K562 (cell line): ENCODE measurements at places on chromosomes 5 and 9.

DNA sequence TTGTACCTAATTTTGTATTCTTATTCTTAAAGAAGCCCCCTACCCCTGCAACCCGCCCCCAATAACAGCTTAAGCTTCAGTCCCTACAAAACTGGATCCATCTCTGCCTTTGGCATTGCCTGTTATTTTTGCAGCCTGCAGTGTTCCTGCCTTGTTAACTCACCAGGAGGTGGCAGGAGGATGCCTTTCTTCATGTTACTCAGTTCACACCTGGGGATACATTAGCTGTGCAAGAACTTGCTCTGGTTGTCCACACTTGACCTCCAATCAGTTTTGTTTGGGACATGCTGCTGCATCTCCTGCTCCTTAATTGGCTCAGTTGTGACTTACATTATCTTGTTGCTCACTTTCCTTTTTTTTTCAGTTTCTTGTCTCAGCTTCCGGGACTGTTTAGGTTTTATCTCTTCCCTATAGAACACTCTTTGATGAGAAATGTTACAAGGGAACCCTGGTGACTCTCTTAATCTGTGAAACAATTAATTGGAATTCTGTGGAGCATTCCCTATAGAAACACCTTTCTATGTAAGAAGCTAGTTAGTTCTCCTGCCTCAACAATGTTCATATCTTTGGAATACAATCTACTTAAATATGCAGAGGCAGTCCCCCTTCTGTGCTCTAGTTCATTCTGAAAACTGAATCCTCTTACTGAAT, 467.7 kb upstream of the ACO1 start:
- no peak for DNase-seq

GRCh38 chr9:15333376-15333881, 26.4 kb upstream of the TTC39B start:
- no peak for DNase-seq

DNA sequence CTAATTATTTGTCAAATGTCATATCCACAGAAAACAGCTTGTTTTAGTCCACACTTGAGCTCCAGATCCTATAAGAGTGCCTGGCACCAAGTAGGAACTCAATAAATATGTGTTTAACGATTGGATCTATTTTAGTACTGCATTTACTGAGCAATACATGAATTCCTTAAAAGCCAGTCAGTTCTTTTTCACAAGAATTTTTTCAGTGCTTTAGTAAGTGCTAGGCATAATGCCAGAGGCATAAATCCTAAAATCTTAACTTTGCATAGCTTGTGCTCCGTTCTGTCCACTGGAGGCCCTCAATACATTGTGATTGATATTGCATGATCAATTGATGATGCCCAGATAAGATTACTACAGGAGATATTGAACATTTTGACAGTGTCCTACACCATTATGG, 67.3 kb upstream of the PCSK5 start:
- no peak for DNase-seq

- DNase-seq: no peak
These were observed 71.9 kb downstream of the DAPK1 start for GRCh38 chr9:87569518-87569917.

GRCh38 chr5:113548396-113548795, 34.9 kb downstream of the YTHDC2 start:
- no peak for DNase-seq

GRCh38 chr5:68957591-68957990, 136.2 kb upstream of the SLC30A5 start:
- no peak for DNase-seq

- no peak for DNase-seq
These were observed 14.6 kb upstream of the LMX1B start for GRCh38 chr9:126599047-126599650.

GRCh38 chr9:122371846-122372245, 1.0 kb downstream of the PTGS1 start:
- no peak for DNase-seq

DNA sequence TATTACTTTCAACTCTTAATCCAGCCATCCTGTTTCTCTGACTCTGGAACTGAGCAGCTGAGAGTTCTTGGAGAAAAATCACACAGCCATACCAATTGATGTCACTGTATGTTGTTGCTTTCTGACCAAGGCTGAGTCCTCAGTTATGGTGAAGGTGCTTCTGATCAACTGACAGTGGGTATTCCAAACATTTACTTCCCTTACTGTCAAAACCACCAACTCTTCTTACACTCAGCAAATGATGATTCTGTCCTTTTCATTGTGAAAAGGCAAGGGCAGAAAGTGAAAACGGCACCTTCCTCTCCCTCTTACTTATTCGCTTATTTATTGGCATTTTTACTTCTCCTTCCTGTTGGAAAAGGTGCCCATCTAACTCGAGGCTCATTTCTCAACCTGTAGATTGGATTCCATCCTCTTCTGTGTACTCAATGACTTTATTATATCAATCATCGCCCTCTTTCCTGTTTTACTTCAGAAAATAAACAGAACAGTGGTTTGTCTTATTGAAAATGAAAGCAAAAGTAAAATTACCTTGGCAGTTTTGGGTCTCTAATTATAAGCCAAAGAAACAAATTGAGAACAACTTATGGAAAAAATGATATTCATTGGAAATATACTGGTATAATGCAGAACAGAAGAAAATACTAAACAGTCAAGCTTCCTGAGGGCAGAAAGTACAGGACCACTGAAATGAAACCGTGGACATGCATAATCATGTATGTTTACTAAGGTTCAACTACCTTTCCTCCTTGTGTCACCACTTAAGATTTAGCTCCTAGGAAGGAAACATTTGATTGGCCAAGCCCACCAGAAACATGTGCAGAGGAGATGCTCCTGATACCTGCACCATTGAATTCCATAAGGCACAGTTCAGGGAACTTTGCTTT, 104.5 kb upstream of the CHD1 start:
- peak; percentile 45 for DNase-seq

- no peak for DNase-seq
These were observed 58.3 kb upstream of the MOCS2 start for GRCh38 chr5:53167836-53168235.
